Caki2 (cell line): ENCODE measurements at places on chromosomes 16 and 17.

GRCh38 chr17:42132941-42133340 is 10.3 kb downstream of the HSPB9 start:
- DNase-seq: peak; percentile 86

GRCh38 chr17:62755141-62755851 is 52.8 kb downstream of the MARCHF10 start:
- DNase-seq: no peak

DNA sequence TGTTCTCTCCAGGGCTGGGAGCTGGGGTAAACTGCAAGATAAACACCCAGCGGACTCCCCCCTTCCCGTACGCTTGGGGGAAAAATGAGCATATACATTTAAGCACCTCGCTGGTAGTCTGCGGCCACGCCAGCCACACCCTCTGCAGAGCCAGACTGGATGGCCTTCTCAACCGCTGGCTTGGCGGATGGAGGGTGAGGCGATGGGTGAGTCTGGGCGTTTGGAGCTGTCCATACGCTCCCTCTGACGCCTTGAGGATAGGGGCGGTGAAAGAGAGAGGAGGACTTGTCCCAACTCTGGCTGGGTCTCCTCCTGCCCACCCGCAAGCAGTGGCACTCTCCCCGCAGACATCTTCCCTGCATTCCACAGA is 1.0 kb downstream of the ITGA3 start:
- DNase-seq: peak; percentile 56

DNA sequence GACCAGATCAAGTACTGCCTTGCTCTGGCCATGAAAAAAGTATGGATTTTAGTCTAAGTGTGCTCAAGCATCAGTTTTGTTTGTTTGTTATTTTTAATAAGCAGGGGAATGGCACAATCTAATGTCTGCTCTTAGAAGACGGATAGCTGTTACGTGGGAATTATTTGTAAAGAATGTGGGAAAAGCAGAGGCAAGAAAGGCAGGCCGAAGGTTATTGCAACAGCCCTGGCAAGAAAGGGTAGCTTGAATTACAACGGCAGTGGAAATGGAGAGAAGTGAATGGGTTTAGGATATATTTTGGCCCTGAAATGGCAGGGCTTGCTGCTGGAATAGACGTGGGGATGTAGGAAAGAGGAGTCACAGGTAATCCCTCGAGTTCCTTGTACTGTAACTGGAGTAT is 987 bp upstream of the HASPIN start:
- peak; percentile 12 for DNase-seq

- DNase-seq: no peak
These were observed 9.2 kb downstream of the MXRA7 start for GRCh38 chr17:76701471-76701967.

- DNase-seq: peak; percentile 67
These were observed 16.1 kb upstream of the TNFRSF13B start for GRCh38 chr17:16987830-16988601.

GRCh38 chr17:37824534-37825485 is 80.0 kb upstream of the HNF1B start:
- peak; percentile 98 for DNase-seq

DNA sequence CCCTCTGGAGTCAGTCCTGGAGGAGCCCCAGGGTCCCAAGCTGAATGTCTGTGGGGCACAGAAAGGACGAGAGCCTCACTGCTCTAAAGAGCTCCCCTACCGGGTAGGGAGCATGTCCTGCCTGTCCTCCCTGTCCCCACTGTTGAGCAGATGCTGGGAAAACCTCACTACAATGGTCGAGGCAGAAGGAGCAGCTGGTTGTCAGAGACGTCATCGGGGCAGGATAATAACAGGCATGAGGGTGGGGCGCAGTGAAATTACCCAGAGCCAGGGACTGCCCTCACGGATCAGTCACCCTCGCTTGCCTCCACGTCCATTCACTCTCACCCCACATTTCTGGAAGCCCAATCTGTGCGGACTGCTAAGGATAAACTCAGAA is 538 bp downstream of the TM4SF5 start:
- no peak for DNase-seq

DNA sequence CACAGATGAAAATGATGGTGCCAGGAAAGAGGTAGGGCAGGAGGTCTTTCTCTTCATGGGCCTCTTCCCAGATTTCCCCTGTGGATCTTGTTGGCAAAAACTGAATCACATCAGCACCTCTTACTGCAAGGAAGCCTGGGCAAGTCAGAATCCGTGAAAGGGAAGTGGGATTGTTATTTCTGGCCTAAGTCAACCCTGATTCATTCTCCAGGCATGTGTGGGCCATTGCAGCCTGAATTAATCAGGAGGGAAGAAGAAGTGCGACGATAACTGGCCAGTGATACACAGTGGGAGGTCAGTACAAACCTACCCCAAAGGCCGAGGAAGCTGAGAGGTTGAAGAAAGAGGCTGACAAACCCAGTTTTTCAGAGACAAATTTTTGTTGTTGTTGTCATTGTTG is 17.9 kb upstream of the NSMCE1 start:
- DNase-seq: peak; percentile 85

DNA sequence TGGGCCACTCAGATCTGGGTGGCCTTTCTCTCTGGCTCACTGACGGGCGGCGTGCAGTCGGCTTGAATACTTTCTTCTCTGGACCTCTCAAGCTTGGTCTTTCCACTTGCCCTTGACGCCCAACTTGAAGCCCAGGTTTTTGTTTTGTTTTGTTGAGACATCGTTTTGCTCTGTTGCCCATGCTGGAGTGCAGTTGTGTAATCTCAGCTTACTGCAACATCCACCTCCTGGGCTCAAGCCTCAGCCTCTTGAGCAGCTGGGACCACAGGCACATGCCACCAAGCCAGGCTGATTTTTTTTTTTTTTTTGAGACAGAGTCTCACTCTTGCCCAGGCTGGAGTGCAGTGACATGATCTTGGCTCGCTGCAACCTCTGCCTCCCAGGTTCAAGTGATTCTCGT is 22.7 kb upstream of the KIF19 start:
- no peak for DNase-seq

DNA sequence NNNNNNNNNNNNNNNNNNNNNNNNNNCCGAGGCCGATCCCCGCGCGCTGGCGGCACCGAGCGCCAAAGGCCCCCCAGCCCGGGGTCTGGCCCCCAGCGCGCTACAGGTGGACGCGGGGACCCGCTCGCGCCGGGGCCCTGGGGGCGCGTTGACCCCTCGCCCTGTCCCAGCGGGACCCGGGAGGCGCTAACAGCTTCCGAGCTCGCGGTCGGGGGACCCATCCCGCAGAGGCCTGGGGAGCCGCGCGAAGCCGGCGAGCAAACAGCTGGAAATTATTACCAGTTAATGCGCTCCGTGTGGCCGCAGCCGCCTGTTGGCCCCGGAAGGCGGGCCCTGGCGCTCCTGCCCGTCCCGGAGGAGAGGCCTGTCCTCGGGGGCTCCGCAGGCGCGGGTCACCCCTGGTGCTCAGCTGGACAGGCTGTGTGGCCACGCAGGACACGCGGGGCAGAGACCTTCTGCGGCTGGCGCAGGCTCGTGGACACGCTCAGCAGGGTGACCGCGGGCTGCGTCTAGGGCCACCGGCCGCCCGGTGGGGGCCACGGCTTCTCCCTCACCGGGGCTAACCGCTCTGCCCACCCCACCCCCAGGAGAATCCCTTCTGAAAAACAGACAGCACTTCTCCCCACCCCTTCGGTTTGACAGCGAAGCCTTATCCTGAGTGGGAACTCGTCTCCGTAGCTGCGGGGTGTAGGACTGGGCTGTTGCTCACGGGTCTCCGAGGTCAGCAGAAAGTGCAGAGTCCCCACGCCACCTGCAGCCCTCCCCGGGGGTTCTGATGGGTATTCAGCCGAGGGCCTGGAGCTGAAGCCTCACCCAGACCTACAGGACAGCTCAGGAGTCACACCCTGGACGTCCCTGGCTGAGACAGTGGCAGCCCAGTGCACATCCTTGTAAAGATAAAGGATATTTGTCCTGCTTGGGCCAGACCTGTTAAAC is 138.7 kb upstream of the RPH3AL start:
- DNase-seq: peak; percentile 16

- DNase-seq: no peak
These were observed 159.5 kb downstream of the MSI2 start for GRCh38 chr17:57415751-57416207.

- DNase-seq: no peak
These were observed 8.2 kb downstream of the CANT1 start for GRCh38 chr17:79001190-79002020.

GRCh38 chr17:51147650-51148049 is 5.7 kb upstream of the NME1 start:
- no peak for DNase-seq

DNA sequence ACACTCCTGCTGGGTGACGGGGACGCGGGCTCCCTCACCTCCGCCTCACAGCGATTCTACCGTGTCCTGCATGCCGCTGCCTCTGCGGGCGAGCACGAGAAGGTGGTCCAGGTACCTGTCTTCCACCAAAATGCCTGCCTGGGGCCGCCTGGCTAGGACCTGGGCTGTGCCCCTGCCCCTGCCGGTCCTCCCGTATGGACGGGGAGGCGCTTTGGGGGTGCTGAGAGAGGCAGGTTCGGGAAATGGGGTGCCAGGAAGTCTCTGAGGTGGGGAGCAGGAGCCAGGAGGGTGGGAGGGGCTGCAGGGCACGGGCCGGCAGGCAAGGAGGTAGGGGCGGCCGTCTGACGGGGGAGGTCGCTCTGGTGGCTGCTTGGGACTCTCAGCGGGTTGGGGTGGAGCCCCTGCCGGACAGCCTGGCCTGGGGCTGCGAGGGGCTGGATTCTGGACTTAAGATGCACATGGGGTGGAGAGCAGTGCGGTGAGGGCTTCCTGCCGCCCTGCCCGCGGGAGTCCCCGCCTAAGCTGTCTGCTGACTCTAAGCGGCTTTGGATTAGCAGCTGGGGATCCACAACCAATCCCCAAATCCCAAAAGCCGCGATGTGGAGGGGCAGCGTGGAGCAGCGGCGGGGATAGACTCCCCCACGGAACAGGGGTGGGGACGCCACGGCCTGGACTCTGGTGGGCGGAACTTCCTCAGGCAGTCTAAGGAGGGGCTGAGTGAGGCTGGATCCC is 5.8 kb downstream of the CHTF18 start:
- DNase-seq: no peak

DNA sequence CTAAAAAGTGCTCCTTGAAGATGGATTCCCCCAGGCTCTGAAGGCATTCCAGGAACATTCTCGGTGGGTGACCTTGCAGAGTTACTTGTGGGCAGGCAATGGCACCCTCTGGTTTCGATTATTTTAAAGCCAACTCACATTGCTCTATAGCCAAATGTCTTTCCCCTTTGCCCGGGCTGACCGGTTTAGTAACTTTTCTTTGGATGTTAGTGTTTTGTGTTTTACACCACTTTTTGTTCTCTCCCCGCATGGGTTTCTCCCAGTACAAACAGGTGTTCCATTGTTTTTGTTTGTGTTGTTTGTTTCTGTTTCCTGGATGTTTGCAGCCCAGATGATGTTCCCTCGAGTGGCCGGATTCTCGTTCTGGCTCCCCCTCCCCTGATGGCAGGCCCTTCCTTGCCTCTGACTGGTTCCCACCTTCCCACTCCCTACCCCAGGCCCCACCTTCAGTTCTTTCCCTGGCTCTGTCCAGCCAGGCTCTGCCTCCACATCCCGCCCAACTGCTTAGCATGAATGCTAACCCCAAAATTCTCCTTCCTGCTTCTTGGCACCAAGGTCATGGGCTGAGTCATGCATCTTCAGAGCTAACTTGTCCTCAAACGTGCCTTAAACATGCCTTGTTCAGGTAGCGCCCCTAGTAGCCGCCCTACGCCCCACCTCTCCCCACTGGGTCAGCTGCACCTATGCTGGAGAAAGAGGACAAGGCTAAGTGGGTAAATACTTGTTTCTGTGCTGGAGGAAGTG is 40.6 kb downstream of the ELAC2 start:
- no peak for DNase-seq

- no peak for DNase-seq
These were observed 69.8 kb downstream of the PRKCA start for GRCh38 chr17:66372182-66372581.

DNA sequence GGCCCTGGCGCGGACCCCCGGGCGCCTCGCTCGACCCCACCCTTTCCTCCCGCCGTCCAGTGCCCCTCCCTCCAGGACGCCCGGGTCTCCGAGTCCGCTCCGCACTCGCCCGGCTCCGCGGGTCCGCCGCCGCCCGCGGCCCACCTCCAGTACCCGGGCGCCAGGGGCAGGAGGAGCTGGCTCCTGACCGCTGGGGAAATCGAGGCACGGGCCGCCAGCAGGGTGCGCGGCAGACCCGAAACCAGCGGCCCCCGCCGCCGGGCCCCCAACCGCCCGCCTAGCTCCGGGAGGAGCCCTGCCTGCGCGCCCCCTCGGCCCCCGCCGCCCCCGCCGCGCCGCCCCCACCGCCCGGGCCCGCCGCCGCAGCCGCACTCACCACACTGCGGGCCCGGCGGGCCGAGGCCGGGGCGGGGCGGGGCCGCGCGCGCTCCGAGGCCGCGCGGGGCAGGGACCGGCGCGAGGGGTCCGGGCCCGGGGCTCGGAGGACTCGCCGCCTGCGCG is 333 bp downstream of the MAFG start:
- peak; percentile 30 for DNase-seq

DNA sequence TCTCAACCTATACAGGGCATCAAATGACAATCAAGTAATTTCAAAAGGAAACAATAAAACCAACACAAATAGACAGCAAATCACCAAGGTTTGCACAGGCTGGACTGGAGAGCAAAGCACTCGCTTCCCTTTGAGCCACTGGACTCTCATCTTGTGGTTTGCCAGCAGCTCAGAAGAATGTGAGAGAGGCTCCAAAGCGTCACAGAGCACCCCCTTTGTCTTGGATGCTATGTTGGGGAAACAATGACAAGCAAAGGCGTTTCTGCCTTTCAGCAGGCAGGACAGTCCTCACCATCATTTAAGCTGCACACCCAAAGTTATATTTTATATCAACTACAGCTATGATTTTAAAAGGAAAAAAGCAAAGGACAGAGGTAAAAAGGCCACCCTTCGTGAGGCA is 13.2 kb downstream of the SLC6A4 start:
- no peak for DNase-seq

- peak; percentile 60 for DNase-seq
These were observed 3.4 kb downstream of the ALDOA start for GRCh38 chr16:30068750-30069610.

DNA sequence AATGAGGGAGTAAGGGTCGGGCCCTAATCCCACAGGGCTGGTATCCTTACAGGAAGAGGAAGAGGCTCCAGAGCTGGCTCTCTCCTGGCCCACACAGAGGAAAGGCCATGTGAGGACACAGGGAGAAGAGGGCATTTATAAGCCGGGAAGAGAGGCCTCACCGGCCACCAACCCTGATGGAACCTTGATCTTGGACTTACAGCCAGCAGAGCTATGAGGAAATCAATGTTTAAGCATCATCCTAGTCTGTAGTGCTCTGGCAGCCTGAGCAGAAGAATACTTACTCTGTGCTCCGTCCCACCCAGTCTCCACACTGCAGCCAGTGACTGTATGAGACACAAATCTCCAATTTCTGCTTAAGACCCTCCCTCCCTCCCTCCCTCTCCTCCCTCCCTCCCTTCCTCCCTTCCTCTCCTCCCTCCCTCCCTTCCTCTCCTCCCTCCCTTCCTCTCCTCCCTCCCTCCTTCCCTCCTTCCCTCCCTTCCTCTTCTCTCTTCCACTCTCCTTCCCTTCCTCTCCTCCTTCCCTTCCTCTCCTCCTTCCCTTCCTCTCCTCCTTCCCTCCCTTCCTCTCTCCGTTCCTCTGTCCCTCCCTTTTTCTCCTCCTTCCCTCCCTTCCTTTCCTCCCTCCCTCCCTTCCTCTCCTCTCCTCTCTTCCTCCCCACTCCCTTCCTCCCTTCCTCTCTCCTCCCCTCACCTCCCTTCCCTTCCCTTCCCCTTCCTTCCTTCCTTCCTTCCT is 8.9 kb upstream of the TMEM220 start:
- DNase-seq: no peak
